ENCODE measurements at places on chromosomes 11 and 22. TPM values are rescaled to one million over a fixed set of nuclear protein-coding genes. Genes with fewer than 3 reads are reported as not detected.

CCDC81 gene
- 1.4 TPM for total RNA-seq

PGA5 gene
- 0.67 TPM for total RNA-seq

KRTAP5-10 gene
- not detected for total RNA-seq

- no peak for DNase-seq
Observed at GRCh38 chr11:115193914-115194801, 310.1 kb downstream of the CADM1 start.

- no peak for DNase-seq
Observed at GRCh38 chr11:129589190-129589860, 213.7 kb downstream of the BARX2 start.
